ENCODE measurements at places on chromosomes 1 and 21.

- no peak for DNase-seq
These were observed 274.6 kb downstream of the NFIA start for GRCh38 chr1:61356995-61357394.

DNA sequence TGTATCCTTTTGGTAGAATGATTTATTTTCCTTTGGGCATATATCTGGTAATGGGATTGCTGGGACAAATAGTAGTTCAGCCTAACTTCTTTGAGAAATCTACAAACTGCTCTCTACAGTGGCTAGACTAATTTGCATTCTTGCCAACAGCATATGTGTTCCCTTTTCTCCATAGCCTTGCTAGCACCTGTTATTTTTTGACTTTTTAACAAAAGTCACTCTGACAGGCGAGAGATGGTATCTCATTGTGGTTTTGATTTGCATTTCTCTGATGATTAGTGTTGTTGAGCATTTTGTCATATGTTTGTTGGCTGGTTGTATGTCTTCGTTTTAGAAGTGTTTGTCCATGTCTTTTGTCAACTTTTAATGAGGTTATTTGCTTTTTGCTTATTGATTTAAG lies 99.8 kb downstream of the UCK2 start:
- no peak for DNase-seq

DNA sequence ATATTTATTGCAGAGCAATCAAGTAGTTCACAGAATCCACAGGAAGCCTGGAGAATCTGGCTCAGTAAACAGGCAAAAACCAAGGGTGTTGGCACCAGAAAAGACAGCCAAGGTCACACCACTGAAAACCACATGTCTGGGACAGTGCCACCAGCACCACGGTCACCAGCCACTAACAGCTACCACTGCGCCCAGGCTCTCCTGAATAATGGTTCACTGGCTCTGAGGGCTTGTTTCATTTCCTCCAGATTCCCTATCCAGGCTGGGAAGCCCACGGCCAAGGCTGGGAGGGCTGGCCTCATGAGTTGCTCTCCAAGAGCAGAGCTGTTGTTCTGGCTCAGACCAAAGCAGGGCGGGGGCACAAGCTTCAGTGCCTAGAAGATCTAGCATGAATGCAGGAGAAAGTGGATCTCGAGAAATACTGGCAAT lies 54.5 kb upstream of the PTGFRN start:
- DNase-seq: no peak

GRCh38 chr1:14937288-14937949 lies 216.1 kb upstream of the TMEM51 start:
- no peak for DNase-seq

DNA sequence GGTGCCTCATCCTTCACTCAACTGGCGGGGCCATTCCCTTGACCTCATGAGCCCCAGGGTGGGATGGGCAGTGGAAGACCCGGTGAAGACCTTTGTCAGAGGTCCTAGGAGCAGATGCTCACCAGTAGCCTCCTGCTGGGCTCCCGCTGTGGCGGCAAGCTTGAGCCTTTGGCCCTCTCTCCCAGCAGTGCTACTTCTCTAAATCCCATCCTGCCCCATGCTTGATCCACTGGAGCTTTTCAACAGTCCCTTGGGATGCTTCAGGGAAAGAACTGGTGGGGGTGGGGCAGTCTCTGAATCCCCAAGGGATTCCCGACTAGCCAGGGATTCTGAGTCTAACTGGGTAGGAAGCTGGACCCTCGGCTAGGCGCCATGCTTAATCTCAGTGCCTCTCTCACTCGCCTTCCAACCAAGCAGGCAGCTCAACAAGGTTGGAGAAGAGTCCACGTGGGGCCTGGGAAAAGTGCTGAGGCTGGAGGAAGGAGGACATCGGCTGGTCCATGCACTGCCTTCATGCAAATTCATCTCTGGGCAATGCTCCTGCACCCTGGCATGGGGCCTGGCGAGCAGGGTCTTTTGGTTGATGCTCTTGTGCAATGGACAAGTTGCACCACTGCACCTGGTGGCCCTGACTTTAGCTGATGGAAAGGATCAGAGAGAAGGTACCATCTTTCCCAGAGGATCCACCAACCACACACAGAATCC lies 190.3 kb downstream of the GRIK3 start:
- no peak for DNase-seq

- DNase-seq: no peak
These were observed 64.9 kb downstream of the MACF1 start for GRCh38 chr1:39269349-39269748.

DNA sequence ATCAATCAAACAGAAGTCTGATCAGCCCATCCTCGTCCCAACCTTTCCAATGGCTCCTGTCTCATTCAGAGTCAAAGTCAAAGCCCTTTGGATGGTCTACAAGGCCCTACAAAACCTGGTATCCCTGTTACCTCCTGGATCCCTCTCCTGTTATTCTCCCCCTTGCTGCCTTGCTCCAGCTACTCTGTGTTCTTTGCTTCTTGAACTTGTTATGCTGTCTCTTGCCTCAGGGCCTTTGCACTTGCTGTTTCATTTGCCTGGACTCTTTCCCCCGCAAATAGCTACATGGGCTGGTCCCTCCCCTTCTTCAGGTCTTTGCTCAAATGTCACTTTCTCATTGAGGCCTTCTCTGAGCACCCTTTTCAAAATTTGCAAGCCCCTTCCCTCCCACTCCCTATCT lies 1.4 kb upstream of the CSF3R start:
- DNase-seq: no peak

- DNase-seq: no peak
These were observed 4.4 kb upstream of the MATN1 start for GRCh38 chr1:30727824-30728223.

- no peak for DNase-seq
These were observed 16.2 kb upstream of the GPR157 start for GRCh38 chr1:9145021-9145668.

DNA sequence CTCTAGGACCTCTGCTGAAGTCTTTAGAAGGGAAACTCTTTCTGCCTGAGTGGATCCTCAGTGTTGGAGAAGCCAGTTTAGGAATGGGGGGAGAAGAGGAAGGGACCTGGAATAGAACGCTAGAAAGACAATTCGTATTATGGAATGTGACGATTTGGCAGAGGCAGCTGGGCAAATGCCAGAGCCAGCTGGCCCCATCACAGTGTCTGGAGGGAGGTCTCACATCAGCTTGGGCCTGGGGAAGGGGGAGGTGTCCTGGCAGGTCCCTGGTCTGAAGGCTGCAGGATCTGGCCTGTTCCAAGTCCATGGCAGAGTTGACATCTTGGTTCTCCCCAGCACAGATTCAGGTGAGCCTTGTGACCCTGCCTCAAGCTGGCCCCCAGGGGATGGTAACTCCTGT lies 11.3 kb downstream of the TMCC2 start:
- DNase-seq: no peak

- no peak for DNase-seq
These were observed 75.3 kb upstream of the LYST start for GRCh38 chr1:235941876-235942624.

DNA sequence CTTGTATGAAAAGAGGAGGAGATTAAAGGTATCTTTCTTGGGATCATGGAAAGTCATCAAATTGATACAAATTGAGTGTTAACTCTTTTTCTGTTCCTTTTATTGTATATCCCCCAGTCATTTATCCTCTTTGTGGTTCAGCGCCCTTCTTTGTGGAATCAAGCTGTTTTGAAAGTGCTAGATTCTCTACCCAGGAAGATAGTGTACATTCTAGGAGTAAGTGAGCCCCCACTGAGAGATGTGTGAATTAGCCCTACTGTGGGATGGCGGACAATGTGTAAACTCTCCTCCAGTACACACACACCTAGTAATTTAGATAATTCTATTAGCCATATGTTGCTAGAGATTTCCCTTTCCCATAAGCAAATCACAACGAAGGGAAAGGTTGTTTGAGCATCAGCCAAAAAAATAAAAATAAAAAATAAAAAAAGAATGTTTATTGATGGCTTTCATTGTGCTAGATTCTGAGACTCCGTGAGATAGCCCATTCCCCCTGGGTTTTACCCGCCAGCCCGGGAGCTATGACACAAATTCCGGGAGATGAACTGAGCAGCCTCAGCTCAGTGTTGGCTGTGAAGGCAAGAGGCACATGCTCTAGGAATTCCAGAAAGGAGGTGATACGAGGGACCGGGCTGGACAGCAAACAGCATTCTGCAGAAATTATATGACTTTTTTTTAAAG lies 378.4 kb upstream of the RUNX1 start:
- DNase-seq: no peak

DNA sequence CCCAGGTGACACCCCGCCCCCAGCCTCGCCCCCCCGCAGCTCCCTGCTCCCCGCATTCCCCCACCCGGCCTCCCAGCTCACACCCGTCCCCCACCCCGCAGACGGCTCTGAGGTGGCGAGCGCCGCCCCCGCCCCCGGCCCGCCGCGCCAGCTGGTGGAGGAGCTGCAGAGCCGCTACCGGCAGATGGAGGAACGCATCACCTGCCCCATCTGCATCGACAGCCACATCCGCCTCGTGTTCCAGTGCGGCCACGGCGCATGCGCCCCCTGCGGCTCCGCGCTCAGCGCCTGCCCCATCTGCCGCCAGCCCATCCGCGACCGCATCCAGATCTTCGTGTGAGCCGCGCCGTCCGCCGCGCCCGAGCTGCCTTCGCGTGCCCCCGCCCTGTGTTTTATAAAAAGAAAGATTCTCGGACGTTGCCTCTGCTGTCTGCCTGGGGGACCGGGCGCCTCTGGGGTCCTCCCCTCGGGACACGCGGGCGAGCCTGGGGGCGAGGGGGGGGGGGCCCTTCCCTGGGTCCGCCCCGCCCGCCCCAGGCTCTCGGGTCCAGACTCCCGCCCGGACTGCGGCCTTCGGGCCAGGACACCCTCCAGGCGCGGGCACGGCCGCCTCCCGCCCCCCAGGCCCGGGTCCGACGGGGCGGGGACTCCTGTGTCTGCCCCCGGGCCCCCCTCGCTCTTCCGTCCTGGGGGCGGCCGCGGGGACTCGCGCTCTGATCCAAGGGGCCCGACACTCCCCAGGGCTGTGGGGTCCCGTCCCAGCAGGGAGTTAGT lies 1.6 kb upstream of the MMP23B start:
- peak; percentile 88 for DNase-seq

DNA sequence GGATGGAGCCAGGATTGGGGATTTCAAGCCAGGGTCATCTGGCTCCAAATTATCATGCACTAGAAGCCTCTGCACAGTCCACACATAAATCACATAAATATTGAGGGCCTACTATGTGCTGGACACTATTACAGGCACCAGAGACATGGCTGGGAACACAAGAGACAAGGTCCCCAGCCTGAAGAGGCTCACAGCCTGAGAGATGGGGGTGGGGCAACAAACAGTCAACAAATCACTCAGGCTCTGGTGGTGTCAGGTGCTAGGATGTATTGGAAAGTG lies 41.6 kb upstream of the LAPTM5 start:
- DNase-seq: no peak

DNA sequence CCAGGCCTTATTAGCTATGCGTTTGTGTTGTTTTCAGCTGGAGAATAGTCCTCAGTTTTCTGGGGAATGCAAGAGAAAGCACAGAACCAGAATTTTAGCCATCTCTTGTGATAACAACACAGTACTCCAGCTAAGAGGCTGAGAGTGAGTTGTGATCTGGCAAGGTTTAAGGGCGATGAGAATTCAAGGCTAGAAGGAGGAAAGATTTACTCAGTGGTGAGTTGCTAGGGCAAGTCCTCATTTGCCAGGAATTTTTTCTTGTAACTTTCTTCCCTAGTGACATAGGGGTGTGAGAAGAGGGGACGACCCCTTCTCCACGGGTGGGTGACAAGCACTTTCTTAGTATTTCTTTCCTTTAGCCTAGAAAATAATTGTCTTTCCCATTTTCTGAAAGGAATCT lies 53.2 kb downstream of the HHAT start:
- no peak for DNase-seq

DNA sequence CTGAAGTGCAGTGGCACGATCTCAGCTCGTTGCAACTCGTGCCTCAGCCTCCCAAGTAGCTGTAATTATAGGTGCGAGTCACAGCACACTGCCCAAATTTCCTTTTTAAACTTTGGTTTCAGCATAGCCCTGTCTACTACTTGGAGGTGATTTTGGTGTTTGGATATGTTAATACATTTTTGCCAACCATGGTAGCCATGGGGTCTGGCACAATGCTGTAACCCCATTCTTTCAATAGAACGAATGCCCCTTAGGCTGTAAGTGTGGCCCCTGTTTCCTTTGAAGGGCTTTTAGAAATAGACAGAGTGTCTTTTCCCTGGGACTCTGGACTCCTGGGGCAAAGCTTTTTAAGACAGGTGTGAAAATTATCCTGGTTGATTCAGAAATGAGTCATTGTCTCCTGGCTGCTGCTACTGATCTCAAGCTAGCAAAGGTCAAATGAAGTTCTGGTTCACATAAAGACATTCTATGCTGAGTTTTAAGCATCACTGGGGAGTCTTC lies 141.1 kb upstream of the RUNX1 start:
- DNase-seq: no peak

GRCh38 chr1:111630567-111630966 lies 11.0 kb downstream of the RAP1A start:
- DNase-seq: no peak

GRCh38 chr1:219902951-219903350 lies 25.4 kb downstream of the SLC30A10 start:
- DNase-seq: no peak

GRCh38 chr1:161723459-161724141 lies 2.3 kb downstream of the FCRLB start:
- DNase-seq: no peak

- no peak for DNase-seq
These were observed 9.7 kb downstream of the CTNNBIP1 start for GRCh38 chr1:9900142-9901043.

- no peak for DNase-seq
These were observed 354.6 kb downstream of the PDE4B start for GRCh38 chr1:66147226-66147835.

DNA sequence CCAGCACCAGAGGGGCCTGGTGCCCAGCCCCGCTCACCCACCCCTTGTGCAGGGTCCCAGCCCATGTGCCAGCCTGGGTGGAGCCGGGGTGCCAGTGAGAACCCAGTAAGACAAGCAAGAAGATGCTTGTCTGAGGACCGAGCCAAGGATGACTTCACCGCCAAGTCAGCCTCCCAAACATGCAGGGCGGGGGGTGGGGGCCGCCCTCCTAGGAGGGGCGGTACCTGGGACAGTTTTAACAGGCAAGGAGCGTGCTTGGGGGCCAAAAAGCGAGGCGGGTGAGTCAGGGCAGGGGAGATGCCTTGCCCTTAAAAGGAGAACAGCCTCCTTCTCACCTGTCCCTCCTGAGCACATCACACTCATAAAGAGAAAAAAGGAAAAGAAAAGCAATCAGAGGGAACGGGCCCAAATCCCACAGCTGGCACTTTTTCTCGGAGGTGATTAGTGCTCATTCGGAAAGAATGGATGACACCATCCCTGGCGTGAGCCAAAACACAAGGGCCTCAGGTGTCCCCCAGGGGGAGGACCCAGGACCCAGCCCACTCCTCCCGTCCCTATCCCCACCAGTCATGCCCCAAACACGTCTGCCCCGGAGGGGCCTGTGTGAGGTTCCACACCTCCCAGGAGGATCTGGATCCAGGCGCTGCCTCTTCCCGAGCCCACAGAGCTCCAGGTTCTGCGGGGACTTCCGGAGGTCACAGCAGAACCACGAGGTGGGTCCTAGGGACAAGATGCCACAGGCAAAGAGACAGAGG lies 77.6 kb upstream of the IFFO2 start:
- no peak for DNase-seq

Measured in stimulated activated CD4-positive, alpha-beta T cell treated with anti-CD3 and anti-CD28 coated beads, TNF-alpha, amount 100 ng/mL, for 1 hour (primary cell).